ENCODE measurements at places on chromosomes 5 and 9.
A peak's percentile ranks its signal among the peaks of the same experiment; 100 is the strongest.

DNA sequence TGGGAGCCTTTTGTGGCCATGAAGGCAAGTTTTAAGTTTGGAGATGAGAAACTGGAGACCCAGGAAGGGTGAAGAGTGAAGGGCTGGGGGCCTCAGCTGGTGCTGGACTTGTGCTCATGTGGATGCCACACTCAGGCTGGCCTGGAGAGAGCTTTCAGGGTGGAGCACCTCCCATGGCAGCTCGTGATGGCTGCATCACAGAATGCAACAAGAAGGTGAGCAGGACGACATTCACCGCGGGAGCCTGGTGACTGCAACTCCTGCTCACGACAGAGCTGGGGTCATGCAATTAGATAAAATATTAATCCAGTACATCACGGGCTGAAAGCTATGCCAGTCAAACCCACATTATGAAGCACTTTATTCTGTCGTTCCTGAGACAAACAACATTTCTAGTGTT, 59.7 kb downstream of the SEMA4D start:
- no peak for DNase-seq

- no peak for DNase-seq
These were observed 44.0 kb downstream of the GGTA1 start for GRCh38 chr9:121455527-121456239.

- no peak for DNase-seq
These were observed 21.5 kb downstream of the GFPT2 start for GRCh38 chr5:180331647-180331950.

DNA sequence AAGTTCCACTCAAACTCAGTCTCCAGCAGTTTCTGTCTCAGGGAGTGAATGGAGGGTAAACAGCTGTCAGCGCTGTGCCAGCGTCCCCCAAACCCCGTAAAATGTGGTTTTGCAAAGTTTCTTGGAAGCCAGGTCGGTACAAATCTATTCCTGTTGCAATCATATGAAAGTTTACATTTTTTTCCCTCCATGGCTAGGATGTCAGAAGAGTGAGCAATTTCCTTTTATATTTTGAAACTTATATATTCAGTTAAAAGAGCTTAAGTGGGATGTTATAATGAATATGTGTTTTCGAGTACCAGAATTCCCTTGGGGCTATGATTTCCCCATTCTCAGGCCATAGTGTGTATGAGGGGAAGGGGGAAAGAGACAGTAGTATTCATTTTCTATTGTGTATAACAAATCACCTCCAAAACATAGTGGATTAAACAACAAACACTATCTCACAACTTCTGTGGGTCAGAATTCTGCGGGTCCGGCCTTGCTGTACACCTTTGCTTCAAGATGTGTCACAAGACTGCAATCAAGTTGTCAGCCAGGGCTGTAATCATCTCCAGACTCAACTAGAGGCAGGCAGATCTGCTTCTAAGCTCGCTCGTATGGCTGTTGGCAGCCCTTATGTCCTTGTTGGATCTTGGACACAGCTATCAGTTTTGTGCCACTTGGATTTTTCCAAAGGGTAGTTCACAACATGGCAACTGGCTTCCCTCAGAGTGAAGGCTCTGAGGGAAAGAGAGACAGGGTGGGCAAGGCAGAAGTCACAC, 107.4 kb downstream of the SNX18 start:
- no peak for DNase-seq

DNA sequence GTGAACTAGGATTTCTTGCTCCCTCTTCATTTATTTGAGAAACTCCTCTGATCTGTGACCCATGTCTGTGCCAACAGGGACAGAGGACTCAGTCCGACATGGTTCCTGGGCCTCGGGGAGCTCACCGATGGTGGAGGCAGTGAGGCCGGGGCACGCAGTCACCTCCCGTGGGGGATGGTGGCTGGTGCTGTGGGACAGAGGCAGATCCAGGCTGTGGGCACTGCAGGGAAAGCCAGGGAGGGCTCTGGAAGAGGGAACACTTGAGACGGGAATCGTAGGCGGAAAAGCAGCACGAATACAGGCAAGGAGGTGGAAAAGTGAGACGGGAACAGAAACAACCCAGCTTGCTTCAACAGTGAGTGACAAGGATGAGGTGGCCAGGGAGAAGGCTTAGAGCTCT, 127.8 kb downstream of the GABBR2 start:
- no peak for DNase-seq

GRCh38 chr9:4832786-4833579, 40.2 kb downstream of the RCL1 start:
- peak; percentile 96 for DNase-seq

GRCh38 chr9:1939926-1940368, 75.2 kb upstream of the SMARCA2 start:
- DNase-seq = no peak

DNA sequence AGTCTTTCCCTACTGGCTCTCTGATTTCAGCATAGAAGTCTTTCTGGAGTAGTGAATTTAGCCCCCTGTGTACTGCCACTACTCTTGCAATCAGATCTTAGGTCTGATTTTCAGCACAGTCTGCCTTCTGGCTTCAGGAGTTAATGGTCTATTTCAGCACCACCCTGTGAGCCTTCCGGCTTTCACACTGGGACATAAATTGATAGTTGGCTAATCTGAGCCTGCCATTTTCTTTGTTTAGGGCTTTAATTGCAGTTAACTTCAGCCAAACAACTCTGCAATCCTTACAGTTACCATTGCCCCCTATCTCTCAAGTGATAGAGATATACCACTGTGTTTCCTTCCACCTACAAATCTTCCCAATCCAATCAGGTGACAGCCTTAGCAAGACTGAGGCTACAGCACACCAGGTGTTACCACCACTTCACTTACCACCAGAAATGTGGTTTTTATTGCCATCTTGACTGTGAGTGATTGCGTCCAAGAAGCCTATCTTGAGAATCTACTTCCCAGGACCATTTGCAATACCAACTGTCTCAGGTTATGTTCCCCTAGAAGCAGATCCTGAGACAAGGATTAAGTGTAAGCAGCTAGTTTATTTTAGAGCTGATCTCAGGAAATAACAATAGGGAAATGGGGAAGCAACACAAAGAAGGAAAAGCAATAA, 51.9 kb upstream of the NEK6 start:
- no peak for DNase-seq

DNA sequence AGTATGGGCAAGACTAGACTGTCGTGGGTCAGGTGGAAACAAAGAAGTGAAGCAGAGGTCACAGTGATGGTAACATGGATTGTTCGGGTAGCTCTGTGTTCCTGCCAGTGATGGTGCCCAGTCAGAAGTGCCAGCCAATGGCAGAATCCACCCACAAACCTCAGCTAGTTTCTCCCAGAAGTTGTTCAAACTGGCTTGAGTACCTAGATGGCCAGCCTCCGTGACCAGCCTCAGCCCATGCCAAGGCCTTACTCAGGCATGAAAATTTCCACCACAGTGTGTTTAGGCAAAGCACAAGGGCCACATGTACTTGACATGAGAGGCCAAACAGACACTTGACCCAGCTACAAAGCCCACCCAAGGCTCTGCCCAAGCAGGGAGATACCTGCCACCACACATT, 19.4 kb upstream of the BTNL9 start:
- no peak for DNase-seq

GRCh38 chr9:83505282-83505681, 32.9 kb downstream of the FRMD3 start:
- DNase-seq = no peak

DNA sequence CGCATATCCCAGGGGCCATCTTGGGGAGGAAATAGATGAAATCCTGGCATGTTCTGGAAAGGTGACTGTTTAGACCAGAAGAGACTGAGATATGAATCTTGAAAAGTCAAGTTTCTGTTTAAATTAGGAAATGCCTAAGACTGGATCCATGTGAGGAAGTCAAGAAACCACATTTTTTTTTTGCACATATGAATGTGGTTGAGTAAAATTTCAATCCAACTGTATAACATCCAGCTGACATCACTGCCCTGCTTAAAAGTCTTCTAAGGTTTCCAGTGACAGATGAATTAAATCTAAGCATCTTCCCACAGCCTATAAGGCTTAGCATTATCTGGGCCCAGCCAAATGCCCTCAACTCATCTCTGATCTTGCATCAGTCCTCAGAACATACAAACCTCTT, 47.7 kb upstream of the TCERG1 start:
- no peak for DNase-seq

GRCh38 chr9:106878934-106879333, 16.0 kb downstream of the ZNF462 start:
- no peak for DNase-seq

GRCh38 chr5:62886603-62887315, 308.1 kb downstream of the LRRC70 start:
- DNase-seq = no peak

- no peak for DNase-seq
These were observed 40.4 kb upstream of the MACIR start for GRCh38 chr5:103218164-103218563.

DNA sequence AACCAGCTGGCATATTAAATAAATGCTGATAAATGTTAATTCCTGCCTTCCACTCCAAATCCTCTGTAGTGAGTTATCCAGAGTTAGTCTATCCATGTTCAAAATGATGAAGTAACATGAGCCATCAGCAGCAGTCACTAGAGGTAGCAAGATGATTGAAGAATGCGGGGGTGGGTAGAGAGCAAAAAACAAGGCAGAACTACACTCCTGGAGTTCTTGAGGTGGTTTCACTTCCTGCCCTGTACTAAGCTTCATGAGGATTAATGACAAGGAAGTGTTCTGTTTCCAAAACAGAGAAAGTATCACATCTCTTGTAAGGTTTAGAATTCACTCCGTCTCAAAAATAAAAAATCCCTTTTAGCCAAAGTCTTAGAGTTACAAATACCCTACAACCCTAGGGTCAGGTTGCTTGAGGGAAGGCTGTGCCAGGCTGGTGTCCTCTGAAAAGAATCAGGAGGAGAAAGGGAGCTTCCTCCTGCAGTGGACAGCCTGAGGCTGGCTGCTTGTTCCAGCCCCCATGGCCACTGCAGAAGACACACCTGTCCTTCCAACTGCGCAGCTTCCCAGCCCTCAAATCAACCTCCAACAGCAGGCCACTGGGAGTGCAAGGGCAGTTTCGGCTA, 180.2 kb downstream of the DENND1A start:
- DNase-seq = no peak

GRCh38 chr9:93260263-93261066, 76.5 kb downstream of the WNK2 start:
- no peak for DNase-seq

DNA sequence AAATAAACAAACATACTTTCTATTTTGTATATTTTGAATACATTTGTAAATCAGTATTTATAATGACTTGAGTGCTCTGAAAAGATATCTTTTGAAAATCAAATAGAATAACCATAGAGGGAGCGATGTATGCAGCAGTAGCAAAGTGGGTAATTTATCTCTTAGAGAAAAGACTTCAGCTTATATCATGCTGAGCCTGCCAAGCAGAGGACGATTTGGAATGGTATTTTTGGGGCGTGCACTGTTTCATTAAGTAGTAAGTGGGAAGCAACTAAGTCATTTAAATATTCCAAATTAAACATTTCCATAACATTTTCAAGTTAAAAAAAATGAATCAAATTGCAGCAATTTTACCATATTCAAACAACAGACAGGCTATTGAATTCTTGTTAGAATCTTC, 147.6 kb downstream of the CDH10 start:
- DNase-seq = no peak

DNA sequence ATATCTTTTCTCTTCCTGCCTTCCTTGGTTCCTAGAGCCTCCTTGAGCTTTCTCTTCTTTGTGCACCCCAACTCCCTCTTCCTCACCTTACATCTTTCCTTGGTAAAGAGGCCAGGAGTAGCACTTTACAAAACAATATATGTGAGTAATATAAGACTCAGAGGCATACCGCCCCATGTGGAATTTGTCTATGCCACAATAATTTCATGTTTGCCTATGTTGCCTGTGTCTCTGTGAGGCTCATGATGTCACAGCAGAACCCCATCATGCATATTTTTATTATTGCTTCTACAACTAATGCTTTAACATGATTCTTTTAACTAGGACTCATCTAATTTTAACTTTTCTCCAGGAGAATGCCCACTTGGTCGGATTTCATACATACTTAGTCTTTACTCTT, 15.0 kb upstream of the LVRN start:
- DNase-seq = no peak

GRCh38 chr5:7330256-7330655, 65.7 kb upstream of the ADCY2 start:
- DNase-seq = no peak

DNA sequence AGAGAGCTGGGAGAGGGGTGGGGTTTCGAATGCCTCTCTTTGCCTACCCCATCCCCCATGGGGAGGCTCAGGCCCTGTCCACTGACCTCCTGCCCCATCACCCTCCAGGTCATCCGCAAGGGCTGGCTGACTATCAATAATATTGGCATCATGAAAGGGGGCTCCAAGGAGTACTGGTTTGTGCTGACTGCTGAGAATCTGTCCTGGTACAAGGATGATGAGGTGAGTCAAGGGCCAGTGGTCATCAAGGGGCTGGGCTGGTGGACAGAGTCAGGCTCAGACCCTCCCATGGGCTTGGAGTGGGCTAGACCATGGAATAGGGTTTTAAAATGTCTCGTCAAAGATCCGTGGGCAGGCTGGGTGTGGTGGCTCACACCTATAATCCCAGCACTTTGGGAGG, 33.7 kb downstream of the GOLGA2 start:
- no peak for DNase-seq

- DNase-seq = no peak
These were observed 30.7 kb upstream of the IL31RA start for GRCh38 chr5:55820488-55820887.

- no peak for DNase-seq
These were observed 49.8 kb downstream of the CERT1 start for GRCh38 chr5:75461679-75462078.

- peak; percentile 33 for DNase-seq
These were observed 49.5 kb downstream of the TJP2 start for GRCh38 chr9:69223605-69224004.

DNA sequence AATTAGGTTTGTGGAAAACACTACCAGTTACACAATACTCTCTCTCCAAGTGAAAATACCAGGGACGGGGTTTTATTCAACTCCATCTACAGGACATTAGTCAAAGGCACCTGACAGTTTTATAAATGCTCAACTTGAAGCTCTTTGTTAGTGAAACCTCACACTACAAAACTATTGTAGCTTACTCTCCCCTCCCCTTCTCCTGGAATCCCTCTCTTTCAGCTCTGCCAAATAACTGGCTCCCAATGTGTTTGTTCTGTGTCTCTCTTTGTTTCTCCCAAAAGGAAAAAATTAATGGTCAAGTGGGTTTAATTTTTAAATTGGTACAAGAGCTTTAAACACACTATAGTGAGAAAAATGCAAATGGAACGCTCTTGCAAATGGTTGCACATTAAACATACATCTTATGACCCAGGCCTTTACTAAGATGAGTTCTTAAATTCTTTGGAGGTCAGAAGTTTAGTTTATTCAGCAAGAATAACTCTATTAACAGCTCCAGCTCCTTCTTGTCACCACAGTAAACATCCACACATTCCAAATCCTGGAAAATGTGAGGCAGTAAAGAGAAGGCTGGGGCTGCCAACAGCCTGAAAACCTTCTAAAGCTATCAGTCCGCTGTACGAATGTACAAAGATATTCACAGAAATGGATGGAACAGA, 48.4 kb downstream of the ZNF608 start:
- no peak for DNase-seq

DNA sequence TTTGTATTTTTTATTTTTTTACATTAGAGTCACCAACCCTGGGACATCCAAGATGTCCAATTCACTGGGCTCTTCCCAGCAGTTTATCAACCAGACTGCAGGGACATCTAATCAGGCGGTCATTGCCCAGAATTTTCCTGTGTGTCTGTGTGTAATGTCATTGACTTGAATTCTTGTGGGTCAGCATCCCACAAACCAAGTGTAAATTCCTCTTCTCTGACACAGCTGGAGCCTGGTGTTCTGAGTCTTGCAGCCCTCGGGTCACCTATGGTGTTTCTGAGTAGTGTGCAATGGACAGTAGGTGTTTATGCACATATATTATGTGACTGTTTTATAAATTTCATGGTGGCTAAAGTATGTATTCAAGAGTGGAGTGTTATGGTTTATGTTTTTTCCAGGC, 815.7 kb downstream of the SEMA5A start:
- no peak for DNase-seq

Data from glomerular endothelial cell (primary cell).